ENCODE measurements at places on chromosomes 4 and X. TPM values are rescaled to one million over a fixed set of nuclear protein-coding genes. Genes with fewer than 3 reads are reported as not detected.

DNA sequence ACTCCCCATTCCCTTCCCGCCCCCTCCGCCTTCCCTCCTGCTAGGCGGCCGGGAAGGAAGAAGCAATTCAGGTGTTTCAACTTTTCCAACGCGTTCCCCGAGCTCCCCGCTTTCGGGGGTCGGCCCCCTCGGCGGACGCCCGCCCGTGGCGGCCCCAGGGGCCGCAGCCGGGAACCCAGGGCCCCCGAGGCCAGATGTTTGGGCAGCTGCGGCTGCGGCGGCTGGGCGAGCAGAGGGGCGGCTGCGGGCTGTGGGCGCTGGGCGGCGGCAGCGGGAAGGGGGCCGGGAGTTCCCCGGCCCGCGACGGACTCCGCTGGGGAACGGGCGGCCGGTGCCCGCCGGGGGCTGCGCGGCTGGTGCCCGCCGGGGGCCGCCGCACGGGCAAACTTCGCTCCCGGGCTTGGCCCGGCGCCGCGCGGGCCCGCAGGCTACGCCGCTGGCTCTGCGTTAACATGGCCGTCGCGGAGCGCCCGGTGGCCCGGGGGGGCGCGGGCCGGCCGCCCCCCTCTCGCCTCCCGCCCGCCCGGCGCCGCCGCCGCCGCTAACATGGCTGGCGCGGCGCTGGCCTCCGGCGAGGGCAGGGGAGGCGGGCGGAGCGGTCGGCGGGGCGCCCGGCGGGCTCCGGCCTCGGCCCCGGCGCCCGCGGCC, 510 bp downstream of the HMGB3 start:
- no peak for DNase-seq

GRCh38 chrX:11629593-11630211, 36.0 kb downstream of the ARHGAP6 start:
- DNase-seq = peak; percentile 8

- DNase-seq = no peak
Observed at GRCh38 chrX:71541210-71542022, 8.5 kb downstream of the OGT start.

DNA sequence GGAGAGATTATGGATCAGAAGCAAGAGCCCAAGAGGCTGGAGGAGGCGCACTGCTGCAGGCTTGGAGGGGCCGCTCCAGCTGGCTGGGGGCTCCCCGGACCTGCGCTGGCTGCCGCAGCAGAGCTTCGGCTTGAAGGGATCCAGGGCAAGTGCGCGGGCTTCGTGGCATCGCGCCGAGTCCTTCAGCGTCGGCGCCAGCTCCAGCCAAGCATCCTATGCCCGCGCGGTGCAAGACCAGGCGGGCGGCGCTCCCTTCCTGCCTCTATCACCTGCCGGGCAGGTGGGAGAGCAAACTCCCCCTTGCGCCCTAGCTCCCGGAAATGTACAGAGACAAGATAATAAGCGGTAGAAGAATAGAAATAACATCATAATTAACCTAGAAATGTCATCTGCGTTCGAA, 10.5 kb upstream of the UCP1 start:
- DNase-seq = no peak

DNA sequence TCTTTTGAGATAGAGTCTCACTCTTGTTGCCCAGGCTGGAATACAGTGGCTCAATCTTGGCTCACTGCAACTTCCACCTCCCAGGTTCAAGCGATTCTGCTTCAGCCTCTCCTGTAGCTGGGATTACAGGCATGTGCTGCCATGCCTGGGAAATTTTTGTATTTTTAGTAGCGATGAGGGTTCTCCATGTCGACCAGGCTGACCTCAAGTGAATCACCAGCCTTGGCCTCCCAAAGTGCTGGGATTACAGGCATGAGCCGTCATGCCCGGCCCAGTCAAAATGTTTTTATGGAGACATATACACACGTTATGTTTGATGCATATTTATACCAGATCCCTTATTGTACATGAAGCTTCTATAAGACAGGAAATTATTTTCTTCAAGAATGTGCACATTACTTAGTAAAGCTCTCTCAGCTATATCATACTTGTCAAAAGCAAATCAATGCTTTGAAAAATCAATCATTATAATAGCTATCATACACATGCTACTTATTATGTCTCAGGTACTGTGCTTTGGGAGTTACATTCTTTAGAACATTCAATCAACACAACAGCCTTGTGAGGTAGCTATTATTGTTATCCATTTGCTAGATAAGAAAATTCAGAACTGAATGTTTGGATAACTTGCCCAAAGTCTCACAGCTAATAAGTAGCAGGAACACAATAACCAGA, 269.2 kb downstream of the FSTL5 start:
- DNase-seq = no peak

TMPRSS11F gene
- polyA plus RNA-seq = not detected

DNA sequence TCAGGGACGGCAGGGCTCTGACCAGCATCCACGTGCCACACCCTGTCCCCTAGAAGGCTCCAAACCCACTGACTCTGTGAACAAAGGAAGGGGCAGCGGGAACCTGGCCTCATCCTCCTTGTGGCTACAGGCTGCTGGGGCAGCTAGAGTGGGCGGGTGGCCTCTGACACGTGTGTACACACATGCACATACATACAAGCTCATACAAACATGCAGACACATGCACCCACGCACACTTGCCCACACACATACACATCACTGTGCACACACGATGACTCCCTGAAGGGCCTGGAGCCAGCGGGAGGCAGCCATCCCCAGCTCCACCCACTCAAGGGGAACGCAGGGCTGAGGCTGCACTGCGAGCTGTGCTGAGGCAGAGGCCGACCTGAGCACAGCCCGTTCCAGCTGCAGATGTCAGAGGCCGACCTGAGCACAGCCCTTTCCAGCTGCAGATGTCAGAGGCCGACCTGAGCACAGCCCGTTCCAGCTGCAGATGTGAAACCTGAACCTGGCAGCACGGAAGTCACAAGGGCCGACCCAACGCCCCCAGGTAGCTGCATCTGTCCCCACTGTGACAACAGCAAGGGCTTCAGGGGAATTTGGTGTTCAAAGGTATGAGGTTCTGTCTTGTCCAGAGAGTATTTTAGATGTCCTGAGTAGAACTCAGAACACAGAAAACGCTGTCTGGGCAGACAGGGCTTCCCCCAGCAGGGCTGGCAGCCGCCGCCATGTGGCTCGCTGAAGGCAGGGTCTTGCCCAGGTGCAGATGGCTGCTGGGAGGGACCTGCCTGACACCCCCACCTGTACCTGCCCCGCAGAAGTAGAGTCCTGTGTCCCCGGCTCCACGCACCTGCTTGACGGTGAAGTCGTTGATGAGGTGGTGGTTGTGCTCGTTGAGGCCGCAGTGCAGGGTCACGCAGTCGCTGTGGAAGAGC, 33.5 kb downstream of the CTBP1 start:
- DNase-seq = no peak

DNA sequence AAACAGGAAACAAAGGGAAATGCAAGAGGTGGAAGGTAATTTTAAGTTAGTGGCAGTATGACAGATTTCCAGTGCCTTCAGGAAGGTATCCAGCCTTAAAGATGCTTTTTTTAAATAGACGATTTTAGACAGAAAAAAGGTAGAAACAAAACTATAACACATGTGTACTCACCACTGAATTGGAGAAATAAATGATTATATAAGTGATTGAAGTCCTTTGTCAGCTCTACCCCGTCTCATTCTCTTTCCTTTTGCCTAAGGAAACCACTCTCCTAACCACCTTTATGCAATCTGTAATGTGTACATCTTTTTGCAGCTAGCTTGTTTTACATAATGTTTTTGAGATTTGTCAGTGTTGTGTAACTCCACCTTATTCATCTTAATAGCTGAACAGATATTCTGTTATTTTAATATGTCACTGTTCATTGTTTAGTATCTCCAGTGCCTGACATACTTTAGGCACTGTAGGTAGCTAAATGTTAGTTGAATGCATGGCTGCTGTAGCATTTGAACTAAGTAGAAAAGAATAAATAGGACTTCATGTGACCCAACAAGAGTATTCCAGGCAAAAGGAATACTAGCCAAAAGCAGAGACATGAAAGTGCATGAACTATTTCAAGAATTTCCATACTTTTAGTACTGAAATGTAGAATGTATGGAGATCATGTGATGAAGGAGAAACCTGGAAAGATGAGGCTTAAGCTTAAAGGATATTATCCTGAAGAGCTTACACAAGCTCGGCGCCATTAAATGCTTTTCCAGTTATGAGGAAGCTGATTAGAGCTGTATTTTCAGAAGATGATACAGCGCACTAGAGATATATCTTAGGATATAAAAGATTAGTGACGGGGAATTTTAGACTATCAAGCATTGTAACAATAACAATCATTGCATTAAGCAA, 865 bp downstream of the FAM200B start:
- DNase-seq = no peak

NMU gene
- polyA plus RNA-seq = not detected

- DNase-seq = no peak
Observed at GRCh38 chr4:2101346-2102044, 42.4 kb downstream of the NAT8L start.
